ENCODE measurements at places on chromosomes 6 and 20. TPM values are rescaled to one million over a fixed set of nuclear protein-coding genes. Genes with fewer than 3 reads are reported as not detected.

- H3K36me3 ChIP-seq = no peaks in the 10 kb centered on the region
- H3K4me3 ChIP-seq = no peak overlapping the region
- no peaks in the 10 kb centered on the region for H3K4me1 ChIP-seq
- H3K27me3 ChIP-seq = no peaks in the 10 kb centered on the region
- no peak overlapping the region for H3K27ac ChIP-seq
- no peak for DNase-seq
These were observed 314.3 kb downstream of the EPHA7 start for GRCh38 chr6:93105017-93105416.

C6orf15 gene
- not detected for total RNA-seq

HNF4A gene
- 0.44 TPM for total RNA-seq

TNXB gene
- 58.1 TPM for total RNA-seq

Data from upper lobe of left lung (tissue), 6 donors.